Fibroblast of pulmonary artery (primary cell): ENCODE measurements at places on chromosomes 5 and 9.

DNA sequence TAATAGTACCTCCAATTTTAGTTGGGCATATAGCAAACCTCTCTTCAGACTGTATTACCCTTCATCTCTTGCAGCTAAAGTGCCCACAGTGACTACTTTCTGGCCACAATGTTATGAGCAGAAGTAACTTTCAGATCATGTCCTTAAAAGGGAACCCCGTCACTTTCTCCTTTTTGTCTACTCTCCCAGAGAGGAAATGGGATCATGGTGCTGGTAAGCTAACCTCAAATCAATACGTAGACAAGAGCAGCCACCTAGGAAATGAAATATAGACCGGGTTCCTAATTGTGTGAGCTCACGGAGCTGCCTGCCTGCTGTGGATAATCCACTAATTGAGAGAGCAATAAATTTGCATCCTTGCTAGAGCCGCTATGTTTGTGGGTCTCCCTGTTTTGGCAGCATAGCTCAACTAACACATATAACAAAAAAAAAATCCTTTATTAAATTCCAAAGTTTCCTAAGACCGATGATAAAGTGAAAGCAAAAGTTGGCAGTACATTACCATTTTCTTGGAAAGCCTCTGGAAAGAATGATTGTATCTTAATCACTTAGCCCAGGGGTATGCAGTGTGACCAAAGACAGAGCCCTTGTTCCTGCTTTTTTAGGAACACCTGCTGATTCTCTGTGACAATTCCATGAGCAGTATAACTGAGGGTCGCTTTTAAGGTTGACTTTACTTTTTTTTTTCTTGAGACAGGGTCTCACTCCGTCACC is 5.6 kb upstream of the IL7R start:
- DNase-seq: peak; percentile 28

- DNase-seq: no peak
Measured at GRCh38 chr9:127628758-127629467, 16.8 kb downstream of the STXBP1 start.

GRCh38 chr9:111925017-111925770 is 28.6 kb downstream of the UGCG start:
- no peak for DNase-seq

- DNase-seq: no peak
Measured at GRCh38 chr9:127196826-127197145, 67.8 kb upstream of the GARNL3 start.

DNA sequence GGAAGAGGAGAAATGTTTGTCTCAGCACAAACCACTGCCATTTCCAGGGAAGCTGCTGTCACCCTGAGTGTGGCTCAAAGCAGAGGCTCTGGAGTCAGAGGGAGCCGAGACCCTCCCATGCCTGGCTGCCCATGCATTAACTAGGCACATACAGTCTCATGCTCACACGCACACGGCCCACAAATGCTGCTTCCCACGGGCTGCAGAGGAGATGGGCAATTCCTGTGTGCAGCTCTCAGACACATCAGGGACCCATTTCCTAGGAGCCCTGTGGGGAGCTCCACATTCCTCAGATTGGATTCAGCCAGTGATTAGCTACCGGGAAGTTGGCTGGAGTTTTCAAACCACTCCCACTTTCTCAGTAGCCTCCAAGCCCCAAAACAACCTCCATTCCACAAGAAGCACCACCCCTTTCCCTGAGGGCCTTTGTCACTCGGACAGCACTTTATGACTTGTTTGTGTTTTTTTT is 9.1 kb upstream of the PTGES start:
- DNase-seq: peak; percentile 82

GRCh38 chr9:14538526-14538925 is 154.7 kb downstream of the ZDHHC21 start:
- DNase-seq: no peak

DNA sequence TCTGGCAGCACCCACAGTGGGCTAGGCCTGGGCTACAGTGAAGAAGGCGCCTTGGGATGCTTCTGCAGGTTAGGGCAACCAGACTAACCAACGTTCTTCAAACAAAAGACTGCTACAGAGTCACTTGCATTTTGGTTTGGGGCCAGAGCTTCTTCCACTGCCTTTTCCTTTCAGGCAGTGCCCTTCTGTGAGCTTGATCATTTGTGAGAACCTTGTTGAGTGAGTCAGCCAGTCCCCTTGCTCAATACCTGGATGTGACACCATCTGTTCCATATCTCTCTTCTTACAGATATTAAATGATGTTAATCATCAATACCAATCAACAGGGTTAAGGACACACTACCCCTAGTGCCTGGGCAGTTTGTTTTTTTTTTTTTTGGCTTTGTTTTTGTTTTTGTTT is 46.5 kb upstream of the VDAC1 start:
- DNase-seq: peak; percentile 45

DNA sequence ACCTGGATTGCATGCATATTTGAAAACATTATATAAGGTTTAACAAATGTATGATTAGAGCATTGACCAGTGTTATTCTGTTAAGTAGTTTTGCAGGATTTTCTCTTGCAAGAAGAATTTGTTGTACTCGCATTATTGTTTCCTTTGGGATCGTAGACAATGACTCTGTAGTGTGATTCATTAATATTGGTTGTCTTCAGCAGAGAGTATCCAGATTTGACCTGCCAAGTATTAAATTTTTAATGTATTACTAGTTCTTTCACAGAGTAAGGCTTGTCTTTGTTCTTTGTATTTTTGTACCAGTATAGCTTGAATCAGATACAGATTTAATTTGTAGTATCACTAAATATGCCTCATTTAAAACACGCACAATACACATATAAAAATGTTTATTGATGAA is 155.0 kb downstream of the PBX3 start:
- DNase-seq: no peak

DNA sequence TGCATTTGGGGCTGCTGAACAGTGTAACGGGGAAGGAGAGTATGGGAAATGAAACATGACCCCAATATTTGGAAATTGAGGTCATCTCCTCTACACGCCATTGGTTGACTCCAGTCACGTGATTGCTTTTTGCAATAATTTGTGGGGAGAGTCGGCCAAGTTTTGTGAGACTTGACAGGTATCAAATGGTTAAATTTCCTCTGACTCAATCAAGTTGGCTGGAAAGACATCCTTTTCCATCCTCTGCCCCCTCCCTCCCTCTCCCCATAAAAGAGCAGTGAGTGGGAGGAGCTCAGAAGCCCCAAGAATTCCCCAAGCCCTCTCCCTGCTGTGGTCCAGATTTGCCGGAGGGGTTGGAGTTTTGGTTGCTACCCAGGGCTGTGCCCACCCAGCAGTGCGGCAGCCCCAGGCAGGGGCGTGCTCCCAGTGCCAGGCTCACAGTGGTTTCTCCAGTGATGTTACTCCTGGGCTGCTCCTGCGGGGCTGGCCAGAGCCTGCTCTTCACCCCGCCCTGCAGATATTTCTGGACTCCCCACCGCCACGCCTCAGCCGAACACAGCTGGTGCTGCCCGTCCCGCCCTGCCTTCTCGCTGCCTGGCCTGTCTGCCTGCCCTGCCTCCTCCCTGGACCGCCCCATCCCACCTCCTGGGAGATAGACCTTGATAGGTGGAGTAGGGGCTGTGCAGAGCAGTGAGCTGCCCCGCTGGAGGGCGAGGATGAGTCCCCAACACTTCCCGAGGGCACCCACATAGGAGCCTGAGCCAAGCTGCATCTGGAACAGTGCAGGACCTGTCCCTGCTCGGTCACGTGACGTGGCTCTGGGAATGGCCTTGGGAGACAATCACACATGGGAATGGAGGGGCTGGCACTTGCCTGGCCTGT is 3.4 kb downstream of the COL5A1 start:
- DNase-seq: peak; percentile 99

DNA sequence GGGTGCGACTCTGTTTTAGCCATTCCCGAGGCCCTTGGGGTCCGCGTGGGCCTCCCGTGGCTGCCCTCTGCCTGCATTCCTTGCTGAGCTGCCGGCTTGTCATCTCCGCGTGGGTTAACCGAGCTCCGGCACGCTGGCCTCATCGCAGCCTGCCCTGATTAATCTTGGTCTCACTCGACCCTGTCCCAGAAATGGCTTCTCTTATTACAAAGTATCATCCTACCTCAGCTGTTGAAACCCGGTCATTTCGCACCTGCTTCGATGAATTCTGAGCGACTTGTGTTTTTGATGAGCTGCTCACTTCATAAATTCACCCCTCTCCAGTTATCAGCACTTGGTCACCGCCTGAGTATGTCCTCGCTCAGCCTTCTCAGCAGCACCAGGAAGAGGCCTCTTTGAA is 123.5 kb upstream of the EGFLAM start:
- no peak for DNase-seq

DNA sequence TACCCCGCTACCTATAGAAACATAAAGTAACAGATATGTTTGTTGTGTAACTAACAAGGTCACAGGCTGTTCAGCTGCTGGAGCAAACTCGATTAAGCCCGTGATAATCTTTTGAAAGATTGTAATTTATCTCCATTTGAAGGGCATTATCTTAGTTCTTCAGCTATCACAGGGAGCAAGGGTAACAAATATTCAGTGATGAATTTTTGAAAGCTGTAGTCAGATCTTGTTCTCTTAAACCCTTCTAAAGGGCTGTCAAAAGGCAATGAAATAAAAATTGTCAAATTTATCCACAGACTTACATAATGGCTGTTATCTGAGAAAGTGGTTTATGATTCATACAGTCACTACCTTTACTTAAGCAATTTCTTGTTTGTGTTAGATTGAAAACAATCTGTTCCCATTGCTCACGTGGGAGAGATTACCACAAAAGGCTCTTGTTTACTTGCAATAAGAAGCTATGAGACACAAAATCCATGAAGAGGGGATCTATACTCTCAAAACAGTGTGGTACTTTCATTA is 78.3 kb upstream of the ZNF608 start:
- peak; percentile 96 for DNase-seq

- DNase-seq: no peak
Measured at GRCh38 chr5:150022681-150023080, 22.1 kb downstream of the HMGXB3 start.

- peak; percentile 77 for DNase-seq
Measured at GRCh38 chr5:30040488-30041118, 1152.9 kb upstream of the CDH6 start.

DNA sequence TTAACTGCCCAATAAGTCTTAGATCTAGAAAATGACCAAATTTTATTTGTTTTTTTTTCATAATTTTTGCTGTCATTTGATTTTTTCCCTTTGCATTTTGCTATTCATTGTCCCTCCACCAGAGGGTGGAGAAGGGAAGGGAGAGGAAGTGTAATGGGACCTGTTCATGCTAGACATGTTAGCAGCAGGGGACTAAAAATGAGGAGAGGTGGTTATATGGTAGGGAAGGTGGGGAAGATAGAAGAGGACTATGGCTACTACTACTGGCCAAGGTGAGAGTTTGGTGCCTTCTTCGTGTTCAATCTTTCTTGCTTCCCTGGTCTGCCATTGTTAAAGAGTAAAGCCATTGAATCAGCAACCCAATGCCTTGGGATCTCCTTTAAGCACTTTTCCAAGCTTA is 6.4 kb downstream of the GRIA1 start:
- peak; percentile 64 for DNase-seq

DNA sequence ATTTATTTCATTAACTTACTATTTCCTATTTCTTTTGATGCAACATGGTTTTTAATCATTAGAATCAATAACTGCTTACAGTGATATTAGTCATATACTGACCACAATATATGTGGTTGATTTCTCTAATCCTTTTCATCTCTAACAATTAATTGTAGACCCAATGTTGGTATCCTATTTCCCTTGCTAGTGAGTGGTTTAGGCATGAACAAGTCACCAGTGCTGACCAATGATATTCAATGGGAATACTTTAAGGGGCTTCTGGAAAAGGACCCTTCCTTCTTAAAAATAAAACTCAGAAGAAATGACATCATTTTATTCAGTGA is 672.4 kb upstream of the GRAMD2B start:
- no peak for DNase-seq

GRCh38 chr9:27151693-27152404 is 42.8 kb downstream of the TEK start:
- DNase-seq: peak; percentile 82

- no peak for DNase-seq
Measured at GRCh38 chr9:8552732-8553131, 753.2 kb upstream of the DMAC1 start.

GRCh38 chr9:105258225-105258737 is 13.8 kb downstream of the SLC44A1 start:
- peak; percentile 34 for DNase-seq

- DNase-seq: no peak
Measured at GRCh38 chr5:32051796-32052195, 122.3 kb downstream of the GOLPH3 start.

- peak; percentile 55 for DNase-seq
Measured at GRCh38 chr5:153831973-153832372, 206.7 kb downstream of the FAM114A2 start.

DNA sequence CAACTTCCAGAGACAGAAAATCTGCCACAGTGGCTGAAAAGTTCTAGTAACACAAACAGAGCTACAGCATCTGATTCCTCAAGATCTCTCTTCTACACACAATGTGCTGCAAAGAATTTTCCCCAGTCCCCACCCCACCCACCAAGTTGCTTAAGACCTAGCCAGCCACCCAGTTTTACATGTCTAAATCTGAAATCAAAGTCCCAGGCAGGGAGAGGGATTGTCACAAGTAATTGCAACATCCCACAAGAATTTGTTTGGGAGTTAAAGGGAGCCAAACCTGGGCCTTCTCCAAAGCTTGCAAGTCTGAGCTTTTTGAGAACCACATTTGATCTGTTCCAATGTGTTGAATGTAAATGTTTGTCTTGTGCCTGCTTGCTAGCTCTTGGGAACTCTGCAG is 15.5 kb downstream of the IGIP start:
- peak; percentile 49 for DNase-seq

- DNase-seq: no peak
Measured at GRCh38 chr9:92163276-92163675, 48.1 kb upstream of the SPTLC1 start.

DNA sequence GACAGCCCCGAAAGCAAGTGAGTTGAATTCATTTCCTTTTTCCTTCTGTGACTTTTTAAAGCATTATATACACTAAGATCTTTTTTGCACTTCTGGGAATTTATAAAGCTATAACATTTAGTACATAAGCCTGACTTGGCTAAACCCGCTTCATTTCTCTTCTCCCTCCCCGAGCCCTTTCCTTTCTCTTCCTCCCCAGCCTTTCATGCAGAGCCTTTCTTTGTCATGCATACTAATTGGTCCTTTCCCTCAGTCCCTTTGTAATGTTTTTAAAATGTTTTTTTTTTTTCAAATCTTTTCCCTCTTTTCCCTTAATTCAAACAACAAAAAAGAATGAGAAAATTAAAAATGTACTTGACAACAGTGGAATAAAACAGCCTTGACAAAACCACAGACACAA is 246.4 kb downstream of the PSAT1 start:
- DNase-seq: no peak

DNA sequence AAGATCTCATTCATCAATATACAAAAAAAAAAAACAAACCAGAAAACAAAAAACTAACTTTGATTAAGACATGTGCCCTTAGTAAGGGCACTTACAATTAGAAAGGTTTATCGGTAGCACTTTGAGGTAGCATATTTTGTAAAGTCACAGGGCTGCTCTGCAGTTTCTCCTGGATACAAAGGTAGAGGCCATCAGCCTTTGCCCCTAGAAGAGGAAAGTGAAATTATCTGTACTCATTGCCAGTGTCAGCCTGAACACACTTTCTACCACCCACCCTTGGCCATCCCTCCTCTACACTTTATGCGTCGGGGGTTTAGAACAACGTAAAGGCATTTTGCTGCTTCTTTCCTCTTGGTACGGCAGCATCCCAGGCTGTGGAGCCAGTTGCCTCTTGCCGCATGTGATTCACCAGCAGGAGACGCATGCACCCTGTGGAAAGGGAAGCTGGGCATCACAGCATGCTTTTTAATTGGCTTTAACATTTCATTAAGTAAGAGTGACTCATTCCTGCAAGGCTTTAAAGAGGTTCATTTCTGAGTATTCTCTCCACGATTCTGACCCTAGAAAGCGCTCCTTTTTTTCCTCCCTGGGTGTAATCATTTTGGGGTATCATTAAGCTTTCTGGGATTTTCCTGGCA is 84.6 kb downstream of the CEMIP2 start:
- peak; percentile 37 for DNase-seq
